ENCODE measurements at places on chromosomes 7 and 10.

GRCh38 chr7:50826371-50827172, 43.9 kb upstream of the GRB10 start:
- no peaks in the 10 kb centered on the region for H3K36me3 ChIP-seq
- H3K27ac ChIP-seq = no peak overlapping the region
- no peak for DNase-seq
- no peak overlapping the region for H3K4me3 ChIP-seq

GRCh38 chr10:93591065-93591808, 9.8 kb downstream of the RBP4 start:
- H3K4me3 ChIP-seq = no peak overlapping the region
- no peaks in the 10 kb centered on the region for H3K4me1 ChIP-seq
- H3K36me3 ChIP-seq = no peaks in the 10 kb centered on the region
- H3K27me3 ChIP-seq = no peaks in the 10 kb centered on the region
- DNase-seq = no peak

GRCh38 chr10:132878091-132878729, 64.2 kb downstream of the CFAP46 start:
- no peaks in the 10 kb centered on the region for H3K36me3 ChIP-seq
- no peak overlapping the region for H3K27ac ChIP-seq
- H3K27me3 ChIP-seq = no peaks in the 10 kb centered on the region
- no peaks in the 10 kb centered on the region for H3K4me1 ChIP-seq
- H3K4me3 ChIP-seq = no peak overlapping the region

DNA sequence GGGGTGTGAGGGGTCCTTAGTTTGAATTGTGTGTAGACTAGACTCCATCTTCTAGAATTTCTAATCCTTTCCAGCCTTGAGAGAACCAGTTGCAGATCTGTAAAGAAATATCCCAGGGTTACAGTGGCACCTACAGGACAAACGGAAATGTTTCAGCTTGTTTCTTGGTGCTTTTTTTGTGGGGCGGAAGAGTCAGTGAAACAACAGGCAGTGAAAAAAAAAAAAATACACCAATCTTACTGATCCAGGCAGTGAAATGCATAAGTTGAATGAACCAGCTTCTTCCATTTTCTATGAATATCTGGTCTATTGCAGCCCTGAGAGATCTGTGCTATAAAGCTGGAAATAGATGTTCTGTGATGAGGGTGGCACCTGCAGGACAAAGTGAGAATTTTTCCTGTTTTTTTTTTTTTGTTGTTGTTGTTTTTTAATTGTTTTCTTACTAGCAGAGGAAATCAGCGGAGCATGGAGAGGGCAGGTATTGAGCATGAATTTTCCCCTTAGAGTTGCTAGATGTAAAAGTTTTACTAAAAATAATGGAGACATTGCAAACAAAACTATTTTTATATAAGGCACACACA, 81.9 kb upstream of the DYNC1I1 start:
- H3K27me3 ChIP-seq = peaks cover 20% of the 10 kb centered on the region
- H3K27ac ChIP-seq = no peak overlapping the region
- DNase-seq = no peak

- H3K36me3 ChIP-seq = no peaks in the 10 kb centered on the region
- DNase-seq = no peak
- H3K4me3 ChIP-seq = no peak overlapping the region
- H3K27ac ChIP-seq = no peak overlapping the region
Observed at GRCh38 chr10:61271127-61271780, 181.9 kb downstream of the TMEM26 start.

GRCh38 chr7:140316165-140316661, 82.1 kb downstream of the SLC37A3 start:
- no peaks in the 10 kb centered on the region for H3K4me1 ChIP-seq
- no peaks in the 10 kb centered on the region for H3K36me3 ChIP-seq
- H3K27me3 ChIP-seq = no peaks in the 10 kb centered on the region
- peak overlapping the region; percentile 24 for H3K4me3 ChIP-seq

DNA sequence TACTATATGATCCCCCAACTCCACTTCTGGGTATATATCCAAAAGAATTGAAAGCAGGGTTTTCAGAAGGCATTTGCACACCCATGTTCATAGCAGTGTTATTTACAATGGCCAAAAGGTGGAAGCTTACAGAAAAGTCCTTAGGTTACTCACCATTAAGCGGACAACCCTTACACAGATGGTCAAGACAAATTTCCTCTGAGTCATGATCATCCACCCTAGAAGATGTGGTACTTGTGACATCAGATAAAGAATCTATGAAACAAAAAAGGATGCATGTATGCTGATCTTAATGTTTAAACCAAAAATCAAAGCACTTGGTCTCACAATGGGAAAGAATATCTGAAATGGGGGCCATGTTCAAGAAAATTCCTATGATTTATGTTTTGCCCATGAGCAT, 31.1 kb downstream of the ZC3HAV1 start:
- no peak overlapping the region for H3K4me3 ChIP-seq
- no peak overlapping the region for H3K27ac ChIP-seq
- H3K4me1 ChIP-seq = peaks cover 3% of the 10 kb centered on the region

- peaks cover 36% of the 10 kb centered on the region for H3K27me3 ChIP-seq
- H3K27ac ChIP-seq = no peak overlapping the region
- H3K36me3 ChIP-seq = no peaks in the 10 kb centered on the region
Observed at GRCh38 chr10:16518822-16519221, 2.9 kb downstream of the C1QL3 start.

- peaks cover 6% of the 10 kb centered on the region for H3K4me1 ChIP-seq
- no peak overlapping the region for H3K4me3 ChIP-seq
- H3K27ac ChIP-seq = no peak overlapping the region
Observed at GRCh38 chr7:130367088-130367755, 13.1 kb upstream of the CPA1 start.

DNA sequence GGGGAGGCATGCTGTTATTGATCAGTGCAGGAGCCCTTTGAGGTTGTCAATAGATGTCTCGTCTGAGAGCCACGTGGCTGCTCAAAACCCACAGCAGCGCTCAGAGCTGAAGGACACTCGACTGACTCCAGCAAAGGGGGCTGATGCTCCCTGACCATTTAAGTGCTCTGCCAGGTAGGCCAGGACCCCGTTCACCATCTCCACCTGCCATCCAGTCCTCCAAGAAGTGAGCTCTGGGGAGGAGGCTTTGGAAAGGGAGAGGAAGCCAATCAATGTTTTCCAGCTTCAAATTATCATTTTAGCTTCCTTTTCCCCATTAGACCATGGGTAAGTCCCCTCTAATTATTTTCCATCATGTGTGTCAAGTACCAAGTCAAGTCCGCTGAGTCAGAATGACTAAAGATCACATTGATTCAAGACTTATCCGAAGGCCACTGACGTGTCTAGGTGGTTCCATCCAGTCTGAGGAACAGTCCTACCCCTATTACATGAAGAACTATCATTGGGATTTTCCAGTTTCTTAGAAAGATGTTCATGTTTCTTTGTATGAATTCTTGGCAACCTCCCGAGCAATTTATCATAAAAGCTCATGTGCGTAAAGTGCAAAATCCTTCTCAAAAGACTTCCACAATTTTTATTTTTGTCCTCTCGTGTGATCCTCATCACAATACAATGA, 302.6 kb upstream of the LYZL1 start:
- no peaks in the 10 kb centered on the region for H3K27me3 ChIP-seq
- no peak overlapping the region for H3K27ac ChIP-seq
- DNase-seq = no peak

DNA sequence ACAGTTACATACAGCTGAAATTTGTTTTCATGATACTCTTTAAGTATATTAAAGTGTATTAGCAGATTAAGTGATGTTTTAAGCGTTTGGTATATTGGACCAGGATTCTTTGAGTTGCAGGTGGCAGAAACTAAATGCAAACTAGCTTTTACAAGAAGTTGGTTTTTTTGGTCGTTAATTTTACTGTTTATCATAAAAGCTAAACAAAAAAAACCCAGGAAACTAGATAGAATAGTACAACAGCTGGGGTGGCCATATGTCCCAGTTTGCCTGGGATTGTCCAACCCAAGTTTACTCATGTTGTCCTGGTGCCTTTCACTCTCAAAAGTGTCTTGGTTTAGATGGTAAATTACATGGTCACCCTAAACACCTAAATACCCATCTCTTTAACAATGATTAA, 108.7 kb downstream of the PHTF2 start:
- no peaks in the 10 kb centered on the region for H3K27me3 ChIP-seq
- H3K27ac ChIP-seq = no peak overlapping the region
- H3K36me3 ChIP-seq = no peaks in the 10 kb centered on the region
- H3K4me1 ChIP-seq = no peaks in the 10 kb centered on the region

- DNase-seq = no peak
- H3K27ac ChIP-seq = no peak overlapping the region
- H3K4me1 ChIP-seq = no peaks in the 10 kb centered on the region
- no peak overlapping the region for H3K4me3 ChIP-seq
Observed at GRCh38 chr10:121600611-121601010, 2.4 kb upstream of the FGFR2 start.

DNA sequence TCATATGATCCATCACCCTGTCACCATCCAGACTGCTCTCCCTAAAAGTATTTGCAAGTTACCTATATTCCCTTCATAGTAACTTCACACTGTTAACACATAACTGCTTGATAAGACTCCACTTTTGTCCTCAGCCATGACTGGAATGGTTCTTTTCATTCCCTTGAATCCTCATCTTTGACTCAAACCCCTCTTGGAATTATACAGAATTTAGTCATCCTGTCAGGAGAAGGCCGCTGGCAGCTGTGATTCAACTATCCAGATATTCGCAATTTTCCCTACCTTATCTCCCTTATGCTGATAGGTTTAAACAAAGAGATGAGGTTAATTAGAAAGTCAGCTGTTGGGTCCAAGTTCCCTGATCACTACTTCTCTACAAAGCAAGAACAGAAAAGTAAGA, 143.0 kb upstream of the HPS1 start:
- no peak for DNase-seq
- no peak overlapping the region for H3K27ac ChIP-seq
- no peaks in the 10 kb centered on the region for H3K36me3 ChIP-seq
- H3K4me3 ChIP-seq = no peak overlapping the region
- H3K27me3 ChIP-seq = no peaks in the 10 kb centered on the region

- no peak overlapping the region for H3K27ac ChIP-seq
- H3K4me3 ChIP-seq = no peak overlapping the region
- DNase-seq = no peak
- no peaks in the 10 kb centered on the region for H3K27me3 ChIP-seq
- H3K4me1 ChIP-seq = no peaks in the 10 kb centered on the region
Observed at GRCh38 chr7:96508371-96508770, 186.5 kb upstream of the SLC25A13 start.

GRCh38 chr7:36633377-36633776, 90.9 kb downstream of the AOAH start:
- H3K27ac ChIP-seq = no peak overlapping the region
- DNase-seq = no peak
- no peaks in the 10 kb centered on the region for H3K4me1 ChIP-seq
- no peaks in the 10 kb centered on the region for H3K27me3 ChIP-seq
- no peak overlapping the region for H3K4me3 ChIP-seq

DNA sequence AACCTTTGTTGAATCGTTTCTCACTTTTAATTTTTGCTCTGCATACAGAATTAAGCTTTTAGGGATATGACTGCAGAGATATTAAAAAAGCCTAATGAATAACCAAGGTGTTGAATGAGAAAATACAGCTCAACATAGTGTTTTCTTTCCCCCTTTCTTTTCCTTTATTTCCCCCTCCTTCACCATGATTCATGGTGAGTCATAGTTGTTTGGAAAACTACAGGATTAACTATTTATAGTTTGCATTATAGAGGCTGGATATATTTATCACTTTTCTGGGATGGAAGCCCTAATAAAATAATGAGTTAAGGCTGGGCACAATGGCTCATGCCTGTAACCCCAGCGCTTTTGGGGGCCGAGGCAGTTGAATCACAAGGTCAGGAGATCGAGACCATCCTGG, 115.0 kb downstream of the DNAJB9 start:
- no peak overlapping the region for H3K4me3 ChIP-seq
- DNase-seq = no peak
- H3K27me3 ChIP-seq = no peaks in the 10 kb centered on the region
- no peaks in the 10 kb centered on the region for H3K36me3 ChIP-seq
- no peaks in the 10 kb centered on the region for H3K4me1 ChIP-seq
- H3K27ac ChIP-seq = no peak overlapping the region

DNA sequence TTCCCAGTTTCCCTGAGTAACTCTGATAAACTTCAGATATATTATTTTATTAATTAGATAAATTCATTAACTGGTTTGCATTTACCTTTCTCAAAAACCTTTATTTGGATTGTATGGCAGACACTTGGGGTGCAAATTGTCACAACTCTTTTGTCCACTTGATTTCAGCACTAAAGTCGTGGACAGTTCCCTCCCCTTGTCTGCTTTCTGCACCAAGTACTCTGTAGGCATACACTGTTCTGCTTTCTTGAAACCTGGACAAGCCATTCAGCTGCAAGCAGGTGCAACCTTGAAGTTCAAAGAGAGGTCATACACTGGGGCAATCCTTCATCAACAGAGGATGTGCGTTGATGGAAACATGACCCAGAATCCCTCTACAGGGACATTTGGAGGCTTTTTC, 162.9 kb downstream of the ARL5B start:
- no peak overlapping the region for H3K27ac ChIP-seq
- H3K4me1 ChIP-seq = no peaks in the 10 kb centered on the region
- no peak for DNase-seq

DNA sequence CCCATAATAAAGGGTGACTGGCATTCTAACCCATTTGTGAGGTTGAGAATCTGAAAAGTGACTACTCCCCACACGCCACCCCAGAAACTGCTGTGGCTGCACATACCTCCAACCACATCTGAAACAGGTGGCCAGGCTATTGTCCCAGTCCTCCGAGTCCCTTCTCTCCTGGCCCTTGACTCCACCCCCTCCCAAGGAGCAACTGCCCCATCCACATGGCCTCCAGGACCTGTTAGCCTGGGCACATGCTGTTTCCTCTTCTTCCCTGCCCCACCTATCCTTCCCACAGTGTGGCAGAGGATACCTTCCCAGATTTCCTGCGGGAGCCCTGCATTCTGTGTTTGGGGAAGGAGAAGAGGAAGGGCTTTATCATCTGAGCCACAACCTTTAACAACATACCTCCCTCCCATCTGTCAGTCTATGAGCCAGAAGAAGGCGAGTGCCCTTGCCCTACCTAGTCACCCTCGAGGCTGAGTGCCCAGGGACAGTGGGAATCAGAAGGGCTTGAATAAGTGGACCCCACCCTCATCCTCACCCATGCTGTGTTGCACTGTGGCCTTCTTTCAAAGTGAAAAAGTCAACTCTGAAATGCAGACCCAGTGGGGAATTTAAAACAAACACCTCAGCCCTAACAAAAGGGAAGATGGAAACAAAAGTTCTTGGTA, 11.9 kb downstream of the STEAP1B start:
- no peak overlapping the region for H3K4me3 ChIP-seq
- H3K4me1 ChIP-seq = no peaks in the 10 kb centered on the region
- H3K27me3 ChIP-seq = no peaks in the 10 kb centered on the region
- no peak overlapping the region for H3K27ac ChIP-seq
- DNase-seq = no peak
- no peaks in the 10 kb centered on the region for H3K36me3 ChIP-seq

- H3K36me3 ChIP-seq = no peaks in the 10 kb centered on the region
- H3K4me3 ChIP-seq = no peak overlapping the region
- no peaks in the 10 kb centered on the region for H3K27me3 ChIP-seq
- no peak for DNase-seq
Observed at GRCh38 chr7:9978106-9979064, 995.3 kb upstream of the PHF14 start.

All from tibial artery (tissue), 4 donors.